Breast epithelium (tissue), 4 donors: ENCODE measurements at places on chromosomes 3 and 15.

DNA sequence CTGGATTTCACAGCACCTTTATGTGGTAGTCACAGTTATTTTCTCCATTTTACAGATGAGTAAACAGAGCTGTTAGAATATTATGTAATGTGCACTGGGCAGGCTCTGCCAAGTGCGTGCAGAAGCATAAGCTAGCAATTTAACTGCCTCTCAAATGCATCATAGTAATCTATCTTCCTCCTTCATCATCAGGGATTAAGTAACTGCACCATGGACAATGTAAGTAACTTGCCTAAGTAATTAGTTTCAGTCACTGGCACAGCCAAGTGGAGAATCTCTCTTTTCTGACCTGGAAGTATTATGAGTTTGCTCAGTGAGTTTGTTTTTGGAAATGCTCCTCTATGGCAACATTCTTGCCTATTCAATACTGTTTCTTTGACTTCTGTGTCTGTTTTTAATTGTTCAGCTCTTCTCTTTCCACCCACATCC lies 260.5 kb downstream of the PTPRG start:
- no peaks in the 10 kb centered on the region for H3K4me1 ChIP-seq
- H3K4me3 ChIP-seq: no peak overlapping the region

DNA sequence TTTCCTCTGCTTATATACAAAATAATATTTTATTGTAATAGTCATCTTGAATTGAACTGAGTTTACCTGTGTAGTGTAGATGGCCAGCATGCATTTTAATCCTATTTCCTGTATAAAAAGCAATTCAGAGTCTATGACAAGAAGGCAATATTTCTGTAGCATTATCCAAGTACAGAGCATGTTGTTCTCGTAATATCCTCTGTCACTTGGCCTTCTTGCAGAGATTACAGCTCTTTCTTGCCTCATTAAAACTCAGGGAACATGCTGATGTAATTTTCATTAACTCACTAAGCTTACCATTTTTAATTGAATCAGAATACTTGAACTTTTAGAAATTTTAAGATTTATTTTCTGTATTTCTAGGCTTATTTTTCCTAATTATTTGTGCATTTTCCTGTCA lies 203.3 kb upstream of the AGTR1 start:
- no peak overlapping the region for H3K27ac ChIP-seq
- H3K27me3 ChIP-seq: no peaks in the 10 kb centered on the region

- DNase-seq: no peak
- H3K27ac ChIP-seq: no peak overlapping the region
- H3K4me3 ChIP-seq: no peak overlapping the region
- H3K27me3 ChIP-seq: no peaks in the 10 kb centered on the region
Observed at GRCh38 chr3:162337630-162338029, 841.0 kb downstream of the OTOL1 start.

GRCh38 chr15:62365795-62366442 lies 200.8 kb upstream of the C2CD4B start:
- no peaks in the 10 kb centered on the region for H3K27me3 ChIP-seq
- no peak overlapping the region for H3K4me3 ChIP-seq
- H3K27ac ChIP-seq: no peak overlapping the region

DNA sequence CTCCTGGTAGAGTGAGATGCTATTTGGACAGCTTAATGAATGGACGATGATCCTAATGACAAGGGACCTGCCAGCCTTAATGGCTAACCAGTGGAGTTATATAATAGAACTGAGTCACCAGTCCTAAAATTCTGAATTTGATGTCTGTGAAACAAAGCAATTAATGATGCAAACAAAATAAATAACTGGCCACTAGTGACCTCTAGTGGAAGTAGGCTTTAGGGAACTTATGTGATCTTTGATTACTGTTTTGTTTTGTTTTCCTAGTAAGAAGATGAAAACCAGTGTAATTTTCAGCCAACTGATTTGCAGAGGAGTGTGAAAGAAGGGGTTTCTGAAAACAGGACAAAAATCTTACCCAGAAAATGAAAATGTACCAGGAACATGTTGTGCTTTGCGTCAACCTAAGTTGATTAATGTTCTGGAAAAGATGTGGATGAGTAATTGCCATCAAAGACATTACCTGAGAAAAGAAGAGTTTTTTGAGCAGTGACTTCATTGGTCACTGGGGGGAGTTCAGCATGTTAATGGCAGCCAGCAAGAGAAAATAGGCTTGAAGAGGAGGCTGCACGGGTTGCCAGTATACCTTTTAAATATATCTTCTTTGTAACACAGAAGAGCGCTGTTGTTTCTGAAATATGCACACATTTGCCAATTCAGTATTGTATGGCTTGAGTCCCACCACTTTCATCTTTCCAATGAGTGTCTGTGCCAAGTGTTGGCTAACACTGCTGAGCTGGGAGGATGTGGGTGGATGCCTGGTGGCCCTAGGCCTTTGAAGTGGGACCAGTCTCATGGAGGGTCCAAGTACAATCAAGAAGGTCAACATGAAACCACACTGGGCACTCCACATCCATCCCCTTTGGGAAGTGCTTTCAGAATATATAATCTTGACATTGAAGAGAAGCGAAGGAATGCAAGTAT lies 9.3 kb downstream of the VEPH1 start:
- H3K27me3 ChIP-seq: no peaks in the 10 kb centered on the region
- H3K4me1 ChIP-seq: peaks cover 8% of the 10 kb centered on the region
- no peaks in the 10 kb centered on the region for H3K36me3 ChIP-seq
- H3K4me3 ChIP-seq: no peak overlapping the region

DNA sequence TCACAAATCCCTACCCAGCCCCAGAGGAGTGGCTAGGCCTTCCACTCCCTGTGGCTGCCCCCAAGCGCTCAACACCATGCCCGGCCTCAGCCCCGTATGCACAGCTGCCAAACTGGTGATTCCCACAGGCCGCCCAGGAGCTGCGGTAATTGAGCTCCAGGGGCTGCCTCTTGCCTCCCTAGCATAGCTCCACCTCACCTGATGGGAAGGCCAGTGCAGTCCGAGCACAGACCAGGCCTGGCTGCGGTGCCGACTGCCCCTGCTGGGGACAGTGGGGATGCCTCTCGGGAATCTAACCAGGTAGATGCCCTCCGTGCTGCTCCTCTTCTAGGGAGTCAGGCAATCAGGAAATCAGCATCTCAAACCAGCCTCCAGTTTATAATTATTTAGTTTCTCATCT lies 25.9 kb downstream of the SCN5A start:
- no peak overlapping the region for H3K4me3 ChIP-seq
- no peak for DNase-seq

- no peak overlapping the region for H3K4me3 ChIP-seq
- no peaks in the 10 kb centered on the region for H3K36me3 ChIP-seq
- H3K27me3 ChIP-seq: no peaks in the 10 kb centered on the region
- DNase-seq: no peak
- no peak overlapping the region for H3K27ac ChIP-seq
Observed at GRCh38 chr3:43862992-43863805, 172.5 kb downstream of the ABHD5 start.

- no peaks in the 10 kb centered on the region for H3K36me3 ChIP-seq
- DNase-seq: no peak
- H3K27me3 ChIP-seq: no peaks in the 10 kb centered on the region
- no peak overlapping the region for H3K4me3 ChIP-seq
- H3K27ac ChIP-seq: no peak overlapping the region
- H3K4me1 ChIP-seq: no peaks in the 10 kb centered on the region
Observed at GRCh38 chr3:155670335-155670734, 74.5 kb downstream of the PLCH1 start.

DNA sequence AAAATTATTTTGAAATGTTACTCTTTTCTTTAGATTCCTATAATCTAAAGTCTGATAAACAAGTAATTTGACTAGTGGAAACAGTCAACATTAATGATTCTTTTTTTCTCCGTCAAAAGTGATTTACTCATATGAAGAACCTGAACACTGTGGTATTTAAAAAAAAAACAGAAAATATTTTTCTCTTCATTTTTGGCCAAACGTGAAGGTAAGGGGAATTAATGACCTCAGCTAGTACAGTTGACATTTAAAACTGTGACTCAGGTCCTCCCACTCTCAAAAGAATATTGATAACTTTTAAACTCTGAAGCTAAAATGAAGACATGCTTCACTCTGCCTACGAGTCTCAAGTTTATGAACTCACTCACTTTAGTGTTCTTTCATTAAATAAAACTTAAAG lies 34.5 kb downstream of the TIGIT start:
- H3K27me3 ChIP-seq: no peaks in the 10 kb centered on the region
- no peak overlapping the region for H3K27ac ChIP-seq
- no peak overlapping the region for H3K4me3 ChIP-seq
- H3K4me1 ChIP-seq: no peaks in the 10 kb centered on the region
